ENCODE measurements at places on chromosomes 7 and 10. TPM values are rescaled to one million over a fixed set of nuclear protein-coding genes. Genes with fewer than 3 reads are reported as not detected.

- no peak for DNase-seq
These were observed 31.1 kb upstream of the MSMB start for GRCh38 chr10:46077141-46077554.

DNA sequence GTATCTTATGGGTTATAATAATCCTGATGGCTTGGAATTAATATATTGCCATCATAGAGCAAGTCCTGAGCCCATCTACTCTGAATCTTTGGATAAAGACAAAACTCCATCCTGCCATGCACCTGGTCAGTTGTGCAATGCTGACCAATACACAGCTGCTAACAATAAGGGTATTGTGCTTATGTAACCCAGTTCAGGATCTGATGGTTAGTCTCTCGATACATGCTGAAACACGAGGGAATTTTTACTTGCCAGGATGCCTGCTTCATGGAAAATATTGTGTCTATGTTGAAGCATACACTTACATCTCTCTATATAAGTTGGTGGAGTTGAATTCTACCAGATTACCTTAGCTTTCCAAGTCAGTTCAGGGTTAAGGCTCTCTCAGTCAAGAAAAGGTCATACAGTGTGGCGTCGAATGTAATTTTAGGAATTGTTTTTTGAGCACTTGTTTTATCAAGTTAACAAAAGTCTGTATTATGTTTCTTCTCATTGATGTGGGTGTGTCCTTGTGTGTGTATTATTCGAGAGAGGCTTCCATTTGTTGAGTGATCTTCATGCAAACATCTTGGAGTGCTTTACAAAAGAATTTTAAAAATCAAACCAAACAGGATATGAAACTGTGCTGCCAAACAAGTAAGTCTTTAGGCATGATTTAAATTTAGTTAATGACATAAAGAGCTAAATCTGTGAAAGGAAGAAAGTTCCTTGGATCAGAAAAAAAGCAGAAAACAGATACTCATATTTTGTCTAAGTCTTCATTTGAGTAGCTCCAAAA is 449.1 kb downstream of the SUGCT start:
- DNase-seq = peak; percentile 30

DNA sequence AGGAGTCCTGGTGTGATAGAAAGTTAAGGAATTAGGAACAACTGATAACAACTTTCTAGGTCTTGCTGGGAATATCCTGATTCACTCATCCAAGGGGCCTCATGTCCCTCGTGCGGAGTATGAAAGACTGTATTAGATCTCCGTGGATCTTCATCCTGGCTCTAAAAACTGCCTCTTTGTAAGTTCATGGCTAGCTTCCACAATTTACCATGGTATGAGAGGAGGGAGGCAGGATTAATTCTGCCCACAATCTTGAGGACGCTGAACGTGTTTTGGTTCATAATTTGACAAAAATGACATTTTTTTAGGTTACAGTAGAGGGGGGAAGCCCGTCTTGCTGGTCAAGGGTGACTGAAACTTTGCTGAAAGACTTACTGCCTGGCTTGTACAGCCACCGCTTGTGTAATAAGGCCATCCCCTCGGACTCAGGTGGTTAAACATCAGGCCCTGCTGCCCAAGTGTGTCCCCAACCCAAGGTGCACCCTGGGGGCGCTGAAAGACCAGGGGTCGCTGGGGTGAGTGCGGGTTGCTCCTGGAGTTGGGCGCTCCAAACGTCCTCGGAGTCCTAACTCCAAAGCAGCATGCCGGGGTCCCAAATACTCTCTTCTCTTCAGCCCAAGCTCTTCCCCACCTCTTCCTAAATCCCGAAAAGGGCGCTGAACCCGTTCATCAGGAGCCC is 733 bp downstream of the HIBADH start:
- DNase-seq = peak; percentile 33

- no peak for DNase-seq
These were observed 2.1 kb downstream of the SLC25A40 start for GRCh38 chr7:87874066-87874465.

- DNase-seq = no peak
These were observed 121.2 kb downstream of the MTERF1 start for GRCh38 chr7:91759205-91759863.

GRCh38 chr7:99531354-99531765 is 20.6 kb downstream of the FAM200A start:
- DNase-seq = no peak

The C10orf143 gene
- 0.96 TPM for total RNA-seq

The SPDYE9 gene
- 0.26 TPM for total RNA-seq

The PURB gene
- 66.2 TPM for total RNA-seq

DNA sequence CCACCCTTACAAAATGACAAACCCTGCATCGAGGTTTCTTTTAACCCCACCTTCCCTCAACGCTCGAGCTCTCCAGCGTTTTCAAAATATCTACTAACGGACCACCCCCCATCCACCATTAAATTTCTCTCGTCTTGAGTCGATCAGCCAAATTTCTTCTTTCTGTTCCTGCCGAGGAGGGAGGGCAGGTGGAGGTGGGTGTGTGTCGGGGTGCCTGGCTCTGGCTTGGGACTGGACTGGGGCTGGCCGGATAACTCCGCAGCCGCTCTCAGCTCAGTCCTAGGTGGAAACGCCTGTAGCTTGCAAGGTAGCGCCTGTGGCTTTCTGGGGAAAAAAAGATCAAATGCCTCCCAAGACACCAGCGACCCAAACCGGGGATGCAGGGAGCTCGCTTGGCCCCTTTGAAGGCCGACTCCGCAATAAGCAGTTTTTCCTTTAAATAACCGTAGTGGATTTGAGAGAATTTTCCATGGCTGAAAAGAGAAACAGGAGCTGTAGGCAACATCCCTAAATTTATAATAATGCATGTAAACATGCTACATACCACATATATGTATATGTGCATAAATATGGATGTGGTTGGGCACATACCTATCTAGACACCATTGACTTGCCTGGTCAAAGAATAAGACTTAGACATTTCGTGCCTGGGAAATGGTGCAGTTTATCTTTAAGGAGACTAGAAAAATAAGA is 1.9 kb upstream of the TMEM178B start:
- DNase-seq = no peak

GRCh38 chr7:128872394-128872824 is 9.8 kb downstream of the ATP6V1F start:
- DNase-seq = no peak

The GCK gene
- 0.13 TPM for total RNA-seq

The IL2RA gene
- not detected for total RNA-seq

DNA sequence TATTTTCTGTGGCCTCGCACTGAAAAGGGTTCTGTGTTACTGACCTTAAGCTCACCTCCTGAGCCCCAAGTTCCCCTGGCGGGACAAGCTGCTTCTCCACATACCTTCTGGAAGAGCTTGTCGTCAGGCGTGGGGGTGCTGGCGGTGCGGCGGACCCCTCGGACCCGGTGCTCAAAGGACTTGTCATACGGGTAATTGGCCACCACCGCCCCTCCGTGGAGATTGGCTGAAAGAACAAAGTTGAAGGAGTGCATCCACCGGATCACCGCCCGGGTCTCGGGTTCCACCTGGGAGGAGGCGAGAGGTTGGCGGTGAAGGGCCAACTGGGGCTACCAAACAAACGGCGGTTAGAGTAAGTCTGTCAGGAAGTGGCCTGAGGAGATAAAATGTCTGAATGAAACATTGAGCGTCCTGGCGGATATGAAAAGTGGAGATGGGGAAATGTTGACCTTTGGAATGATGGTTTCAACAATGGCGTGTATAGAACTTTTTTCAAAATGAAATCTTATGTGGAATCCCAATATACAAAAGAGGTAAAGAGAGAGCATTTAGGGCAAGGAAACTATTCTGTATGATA is 16.5 kb downstream of the CPN1 start:
- DNase-seq = no peak

The SPDYE1 gene
- not detected for total RNA-seq

GRCh38 chr10:14531974-14532373 is 201.2 kb upstream of the FRMD4A start:
- DNase-seq = no peak

The H2BK1 gene
- total RNA-seq = not detected

- DNase-seq = peak; percentile 67
These were observed 540.7 kb downstream of the MAGI2 start for GRCh38 chr7:78912781-78913180.

The RARRES2 gene
- total RNA-seq = 252 TPM

DNA sequence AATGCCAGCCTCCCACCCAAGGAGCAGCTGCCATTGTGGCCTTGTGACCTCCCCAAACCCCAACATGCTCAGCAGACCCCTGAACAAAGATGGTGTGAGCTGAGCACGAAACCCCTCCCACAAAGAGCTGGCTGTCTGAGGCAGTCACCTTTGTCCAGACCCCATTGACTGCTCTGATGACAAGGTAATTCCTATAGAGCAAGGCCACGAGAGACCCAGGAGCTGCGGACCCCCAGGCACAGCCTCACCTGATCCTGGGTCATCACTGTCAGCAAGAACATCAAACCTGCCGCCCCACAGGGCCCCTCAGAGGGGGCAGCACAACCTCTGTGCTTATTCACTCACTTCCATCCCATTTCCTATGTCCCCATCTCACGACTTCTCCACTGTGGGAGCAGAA is 102.6 kb downstream of the CPXM2 start:
- DNase-seq = no peak

DNA sequence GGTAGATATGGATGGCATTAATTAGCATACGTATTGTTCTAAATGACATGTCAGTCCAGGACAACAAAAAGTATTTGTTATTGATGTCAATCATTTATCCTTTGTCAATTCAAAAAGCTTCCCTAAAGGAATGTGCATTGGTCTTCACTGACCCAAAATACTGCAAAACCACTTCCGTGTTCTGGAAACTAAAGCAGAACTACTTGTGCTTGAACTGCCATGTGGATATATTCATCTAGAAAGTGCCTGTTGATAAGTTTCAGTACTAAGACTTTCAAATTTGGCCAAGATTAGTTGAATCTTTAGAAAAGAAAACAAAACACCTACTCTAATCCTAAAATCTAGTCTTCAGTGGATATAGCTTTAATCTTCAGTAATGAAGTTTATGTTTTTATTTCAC is 242.1 kb upstream of the PPP1R3A start:
- no peak for DNase-seq

- DNase-seq = no peak
These were observed 127.3 kb downstream of the FAM204A start for GRCh38 chr10:118214776-118215175.

DNA sequence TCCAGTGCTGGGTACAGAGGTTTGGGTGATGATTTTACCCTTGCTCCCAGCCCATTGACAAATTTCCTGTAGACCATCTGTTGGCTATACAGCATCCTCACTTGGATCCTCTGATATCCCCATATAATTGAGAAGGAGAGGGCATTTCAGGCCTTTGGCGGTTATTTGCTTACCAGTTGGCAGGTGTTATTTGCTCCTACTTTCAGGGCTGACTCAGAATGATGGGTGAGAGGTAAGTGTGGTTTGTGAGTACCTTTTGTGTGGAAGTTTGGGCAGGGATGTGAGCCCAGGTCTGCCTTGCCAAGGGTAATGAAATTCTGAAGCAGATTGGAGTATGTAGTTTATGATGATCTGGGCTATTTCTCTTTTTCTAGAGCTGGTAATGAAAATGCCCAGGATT is 93.6 kb downstream of the LRMDA start:
- DNase-seq = no peak

Data from myocyte (in vitro differentiated cells).